ENCODE measurements at places on chromosomes 7 and 10.

- DNase-seq, result no peak
These were observed 226.2 kb upstream of the TCF7L2 start for GRCh38 chr10:112723876-112724275.

- no peak for DNase-seq
These were observed 148.7 kb downstream of the BBS9 start for GRCh38 chr7:33278095-33278494.

- DNase-seq, result no peak
These were observed 35.2 kb downstream of the CAMK2B start for GRCh38 chr7:44290252-44290620.

GRCh38 chr10:21203473-21204107 lies 306.5 kb upstream of the NEBL start:
- DNase-seq, result no peak

DNA sequence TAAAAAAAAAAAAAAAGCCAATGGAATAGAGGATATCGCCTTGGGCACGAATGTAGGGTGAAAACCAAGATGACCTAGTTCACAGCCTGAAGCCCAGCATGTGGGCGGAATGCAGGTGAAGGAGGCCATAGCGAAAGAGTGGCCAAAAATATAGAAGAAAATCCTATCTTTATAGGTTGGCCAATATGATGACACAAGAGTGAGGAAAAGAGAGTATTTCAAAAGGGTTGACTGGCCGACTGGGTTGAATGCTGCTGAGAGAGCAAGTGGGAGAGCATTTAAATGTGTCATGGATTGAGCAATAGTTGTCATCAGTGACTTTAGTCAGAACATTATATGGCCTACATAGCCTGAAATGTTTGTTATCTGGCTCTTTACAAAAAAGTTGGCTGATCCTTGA lies 17.2 kb upstream of the GLI3 start:
- no peak for DNase-seq

DNA sequence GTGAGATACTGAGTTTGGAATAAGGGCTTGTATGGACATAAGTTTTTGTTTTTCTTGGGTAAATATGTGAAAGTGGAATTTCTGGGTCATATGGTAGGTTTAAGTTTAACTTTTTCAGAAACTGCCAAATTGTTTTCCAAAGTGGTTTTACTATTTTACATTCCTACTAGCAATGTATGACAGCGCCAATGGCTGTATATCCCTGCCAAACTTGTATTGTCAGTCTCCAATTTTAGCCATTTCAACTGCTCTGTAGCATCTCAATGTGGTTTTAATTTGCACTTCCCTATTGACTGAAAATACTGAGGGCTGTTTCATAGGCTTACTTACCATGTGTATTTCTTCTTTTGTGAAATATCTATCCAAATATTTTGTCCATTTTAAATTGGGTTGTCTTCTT lies 90.5 kb upstream of the ZNF32 start:
- no peak for DNase-seq

DNA sequence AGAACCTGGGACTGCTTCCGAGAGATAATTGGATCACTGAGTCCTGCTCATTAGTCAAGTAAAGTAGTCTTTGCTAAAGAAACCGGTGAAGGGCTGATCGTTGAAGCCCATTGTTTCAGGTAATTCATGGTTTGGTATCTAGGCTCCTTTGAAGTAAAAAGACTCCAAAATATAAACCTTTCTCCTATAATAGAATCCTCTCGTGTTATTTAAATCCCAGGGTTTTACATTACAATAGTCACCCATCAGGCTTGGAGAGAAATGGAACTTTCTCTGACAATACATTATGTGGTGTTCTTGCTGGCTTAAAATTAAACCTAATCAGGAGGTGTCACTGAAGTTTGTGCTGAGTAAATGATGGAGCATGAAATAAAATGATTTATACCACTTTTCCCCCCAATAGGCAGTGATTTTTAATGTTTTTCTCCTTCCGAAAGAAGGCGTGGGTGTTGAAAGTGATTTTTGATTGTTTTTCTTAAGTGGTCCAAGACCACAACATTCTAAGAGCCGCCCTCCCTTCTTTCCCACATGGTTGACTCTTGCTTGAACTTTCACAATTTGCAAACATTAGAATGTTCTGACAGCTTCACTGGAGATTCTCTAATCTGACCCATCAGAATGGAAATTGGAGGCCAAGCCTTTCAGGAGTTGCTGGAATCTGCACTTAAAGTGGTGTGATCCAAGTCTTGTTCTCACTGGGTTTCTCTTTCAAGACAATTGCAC lies 44.2 kb downstream of the LRMDA start:
- DNase-seq, result no peak

DNA sequence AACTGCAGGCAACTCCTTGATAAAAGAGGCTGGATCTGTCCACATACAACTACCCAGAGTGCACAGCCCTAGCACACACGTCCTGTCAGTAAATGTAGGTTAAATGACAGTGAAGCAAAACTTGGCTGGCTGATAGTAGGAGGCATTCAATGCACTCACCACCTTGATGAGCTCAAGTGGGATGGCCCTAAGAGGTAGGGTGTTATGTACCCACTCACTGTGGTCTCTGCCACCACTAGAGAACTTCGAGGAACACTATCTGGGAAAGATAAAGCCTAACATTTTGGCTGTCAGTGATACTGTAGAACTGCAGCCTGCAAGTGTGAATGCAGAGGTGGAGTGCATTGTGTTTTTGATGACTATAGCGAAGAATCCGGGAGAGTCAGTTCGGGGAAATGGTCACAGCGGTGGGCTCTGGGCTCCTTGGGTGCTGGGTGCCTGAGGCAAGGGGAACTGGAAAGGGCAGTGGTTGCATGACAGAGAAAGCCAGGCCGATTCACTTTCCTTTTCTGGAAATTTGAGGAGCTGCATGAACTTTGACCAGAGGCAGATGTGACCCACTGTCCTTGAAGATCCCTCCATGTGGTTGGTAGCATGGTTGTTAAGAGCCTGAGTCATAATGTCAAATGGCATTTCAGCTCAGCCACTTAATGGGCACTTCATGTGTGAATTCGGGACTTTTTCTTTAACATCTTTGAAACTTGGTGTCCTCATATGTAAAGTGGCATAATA lies 93.1 kb upstream of the ZPBP start:
- DNase-seq, result no peak

GRCh38 chr10:48610585-48611093 lies 5.8 kb upstream of the ARHGAP22 start:
- no peak for DNase-seq

DNA sequence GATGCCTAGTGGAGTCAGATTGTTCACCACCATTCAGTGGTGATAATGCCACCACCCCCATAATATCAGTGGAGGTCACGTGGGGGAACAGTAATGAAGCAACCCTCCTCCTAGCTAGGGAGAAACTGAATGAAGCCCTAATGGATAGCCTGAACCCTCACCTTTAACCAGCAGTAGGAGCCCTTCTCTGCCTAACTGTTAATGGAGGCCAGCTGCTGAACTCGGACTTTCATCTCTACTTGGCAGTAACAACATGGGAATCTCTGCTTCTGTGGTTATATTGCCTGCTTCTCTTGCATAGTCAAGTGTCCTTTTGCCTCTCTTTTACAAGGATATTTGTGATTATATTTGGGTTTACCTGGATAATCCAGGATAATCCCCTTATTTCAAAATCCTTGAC lies 1097.9 kb downstream of the REEP3 start:
- DNase-seq, result no peak

DNA sequence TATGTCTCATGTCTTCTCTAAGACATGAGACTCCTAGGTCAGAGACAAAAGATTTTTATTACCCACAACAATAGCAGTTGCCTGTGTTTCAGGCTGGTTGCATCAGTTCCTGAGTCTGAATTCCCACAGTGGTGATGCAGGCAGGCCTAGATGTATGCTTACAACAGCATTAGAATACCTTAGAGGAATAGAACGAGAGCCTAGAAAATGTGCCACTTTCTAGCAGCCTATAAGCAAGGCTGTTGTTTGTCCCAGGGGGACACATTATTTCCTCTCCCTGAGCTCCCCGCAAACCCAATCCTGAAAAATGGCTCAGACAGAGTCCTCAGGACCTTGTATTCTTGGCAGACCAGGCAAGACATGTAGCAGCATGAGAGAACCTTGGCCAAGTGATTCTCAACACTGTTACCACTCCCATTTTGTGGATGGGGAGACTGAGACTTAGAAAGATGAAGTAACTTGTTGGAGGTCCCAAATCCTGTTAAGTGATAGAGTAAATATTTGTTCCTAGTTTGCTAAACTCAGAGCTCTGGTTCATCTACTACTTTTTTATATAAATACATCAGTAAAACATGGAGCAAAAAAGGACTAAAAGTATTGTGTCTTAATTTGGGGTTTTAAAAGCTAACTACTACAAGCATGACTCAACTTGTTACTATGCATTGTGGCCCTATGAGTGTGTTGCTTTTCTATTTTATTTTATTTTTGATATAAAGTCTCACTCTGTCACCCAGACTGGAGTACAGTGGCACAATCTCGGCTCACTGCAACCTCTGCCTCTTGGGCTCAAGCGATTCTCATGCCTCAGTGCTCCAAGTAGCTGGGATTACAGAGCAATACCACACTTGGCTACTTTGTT lies 14.2 kb downstream of the VTI1A start:
- DNase-seq, result no peak

GRCh38 chr7:106116161-106116704 lies 4.1 kb upstream of the SYPL1 start:
- DNase-seq, result no peak

GRCh38 chr10:31604646-31605170 lies 285.7 kb downstream of the ZEB1 start:
- DNase-seq, result no peak

DNA sequence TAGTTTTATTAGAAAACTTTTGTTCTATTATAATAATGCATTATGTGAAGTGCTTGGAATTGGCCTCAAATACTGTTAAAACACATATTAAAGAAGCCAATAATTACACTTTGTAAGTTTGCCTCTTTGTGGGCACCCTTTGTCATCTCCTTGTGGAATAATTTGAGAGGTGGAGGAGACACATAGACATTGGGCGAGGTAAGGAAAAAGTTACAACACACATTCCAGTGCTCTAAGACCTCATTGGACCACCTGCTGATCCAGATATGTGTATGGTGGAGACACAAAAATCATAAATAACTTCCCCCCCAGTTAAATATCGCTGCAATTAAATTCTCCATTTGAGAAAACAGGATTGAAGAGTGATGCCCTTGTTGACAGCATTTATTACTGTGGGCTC lies 511.8 kb downstream of the GFRA1 start:
- DNase-seq, result no peak

- DNase-seq, result no peak
These were observed 458.6 kb downstream of the PLXNA4 start for GRCh38 chr7:132117636-132118035.

DNA sequence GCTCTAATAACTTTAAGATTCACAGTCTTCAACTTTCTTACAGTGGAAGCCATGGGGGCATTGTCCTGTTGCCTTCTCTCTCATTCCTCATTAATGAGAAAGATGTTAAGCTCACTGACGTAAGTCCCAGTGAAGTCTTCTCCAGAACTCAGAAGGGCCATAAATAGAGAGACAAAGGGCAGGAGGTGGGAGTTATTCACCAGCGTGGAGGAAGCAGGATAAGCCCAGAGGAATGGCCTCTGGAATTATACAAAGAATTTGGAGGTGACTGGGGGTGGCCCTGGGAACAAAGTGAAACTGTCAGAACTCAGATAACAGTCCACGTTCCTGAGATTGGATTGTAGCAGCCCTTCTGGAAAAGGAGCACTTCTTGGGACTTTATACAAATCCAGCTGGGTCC lies 52.4 kb downstream of the SORBS1 start:
- no peak for DNase-seq

DNA sequence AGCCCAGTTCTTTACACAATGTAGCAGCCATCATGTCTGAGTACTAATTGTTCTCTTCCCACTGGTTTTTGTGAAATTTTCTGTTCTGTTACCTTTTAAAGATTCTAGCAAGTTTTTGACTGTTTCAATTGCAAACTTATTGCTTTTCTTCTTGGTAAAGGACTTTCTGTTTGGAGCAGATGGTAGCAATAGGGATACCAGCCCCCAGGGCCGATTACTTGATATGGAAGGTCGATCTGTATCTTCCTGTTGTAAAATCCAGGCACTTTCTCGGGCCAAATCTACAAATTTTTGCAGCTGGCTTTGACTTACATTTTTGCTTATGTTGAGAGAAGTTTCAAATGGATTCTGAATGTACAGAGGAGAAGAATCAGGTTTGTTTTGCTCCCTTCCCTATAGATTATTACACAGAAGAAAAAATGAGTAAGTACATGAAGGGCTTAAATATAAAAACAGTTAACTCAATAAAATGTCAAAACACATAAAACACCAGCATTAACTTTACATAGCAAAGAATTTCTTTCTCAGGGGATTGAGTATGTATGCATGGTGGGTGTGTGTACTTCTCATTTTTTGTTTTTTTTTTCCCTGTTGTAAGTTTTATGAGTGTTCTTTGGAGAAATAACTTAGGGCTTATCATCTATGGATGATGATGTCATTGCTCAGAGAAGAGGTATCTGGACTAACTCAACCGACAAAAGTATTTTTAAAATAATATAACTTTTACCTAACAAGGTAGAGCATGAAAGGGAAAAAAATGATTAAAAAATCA lies 35.3 kb downstream of the MTPAP start:
- no peak for DNase-seq

- DNase-seq, result peak; percentile 66
These were observed 37.9 kb upstream of the RASGEF1A start for GRCh38 chr10:43304687-43305333.

DNA sequence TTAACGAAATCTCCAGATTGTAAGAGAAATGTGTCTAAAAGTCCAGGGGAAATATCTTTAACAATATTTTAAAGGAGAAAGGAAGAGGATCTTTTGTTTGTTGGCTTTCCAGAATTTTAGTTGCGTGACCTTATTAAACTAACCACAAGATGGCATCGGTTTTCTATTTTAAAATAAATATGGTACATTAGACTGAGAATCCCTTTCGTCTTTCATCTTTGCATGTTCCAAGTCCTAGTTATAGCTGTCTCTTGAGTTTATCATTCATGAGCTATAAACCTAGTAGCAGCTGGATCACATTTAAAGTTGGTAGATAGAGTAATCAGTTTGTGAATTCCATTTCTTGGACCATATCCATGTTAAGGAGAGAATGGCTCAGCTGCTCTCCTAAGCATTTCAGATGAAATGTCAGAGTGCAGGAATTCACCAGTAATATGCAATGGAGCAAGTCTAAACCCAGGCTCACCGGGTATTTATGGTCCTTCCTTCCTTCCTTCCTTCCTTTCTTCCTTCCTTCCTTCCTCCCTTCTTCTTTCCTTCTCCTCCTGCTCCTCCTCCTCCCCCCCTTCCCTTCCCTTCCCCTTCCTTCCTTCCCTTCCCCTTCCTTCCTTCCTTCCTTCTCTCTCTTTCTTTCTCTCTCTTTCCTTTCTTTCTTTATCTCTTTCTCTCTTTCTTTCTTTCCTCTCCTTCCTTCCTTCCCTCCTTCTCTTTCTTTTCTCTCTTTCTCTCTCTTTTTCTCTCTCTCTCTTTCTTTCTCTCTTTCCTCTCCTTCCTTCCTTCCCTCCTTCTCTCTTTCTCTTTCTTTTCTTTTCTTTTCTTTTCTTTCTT lies 57.8 kb upstream of the RAB18 start:
- DNase-seq, result peak; percentile 79

GRCh38 chr10:113569576-113569975 lies 16.7 kb downstream of the HABP2 start:
- DNase-seq, result no peak

Measured in hematopoietic multipotent progenitor cell treated with erythropoietin and hydrocortisone succinate and interleukin-3 and kit ligand, for 6 days (in vitro differentiated cells).